Left ventricle myocardium inferior (tissue), 1 donor: ENCODE measurements at places on chromosomes 16 and 17. TPM values are rescaled to one million over a fixed set of nuclear protein-coding genes. Genes with fewer than 3 reads are reported as not detected.

DNA sequence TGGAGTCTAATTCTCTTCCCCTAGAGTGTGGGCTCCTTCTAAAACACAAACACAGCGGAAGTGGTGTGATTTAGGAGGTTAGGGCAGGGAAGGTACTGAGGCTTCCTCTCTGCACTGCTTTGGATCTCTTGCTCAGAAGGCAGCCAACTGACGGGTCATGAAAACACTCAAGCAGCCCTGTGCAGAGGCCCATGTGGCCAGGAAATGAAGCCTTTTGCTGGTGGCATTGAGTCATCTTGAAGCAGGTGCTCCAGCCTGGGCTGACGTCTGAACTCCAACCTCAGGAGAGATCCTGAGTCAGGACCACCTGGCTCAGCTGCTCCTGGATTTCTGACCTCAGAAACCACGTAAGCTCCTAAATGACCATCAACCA is 72.9 kb downstream of the MRM1 start:
- DNase-seq: no peak

DNA sequence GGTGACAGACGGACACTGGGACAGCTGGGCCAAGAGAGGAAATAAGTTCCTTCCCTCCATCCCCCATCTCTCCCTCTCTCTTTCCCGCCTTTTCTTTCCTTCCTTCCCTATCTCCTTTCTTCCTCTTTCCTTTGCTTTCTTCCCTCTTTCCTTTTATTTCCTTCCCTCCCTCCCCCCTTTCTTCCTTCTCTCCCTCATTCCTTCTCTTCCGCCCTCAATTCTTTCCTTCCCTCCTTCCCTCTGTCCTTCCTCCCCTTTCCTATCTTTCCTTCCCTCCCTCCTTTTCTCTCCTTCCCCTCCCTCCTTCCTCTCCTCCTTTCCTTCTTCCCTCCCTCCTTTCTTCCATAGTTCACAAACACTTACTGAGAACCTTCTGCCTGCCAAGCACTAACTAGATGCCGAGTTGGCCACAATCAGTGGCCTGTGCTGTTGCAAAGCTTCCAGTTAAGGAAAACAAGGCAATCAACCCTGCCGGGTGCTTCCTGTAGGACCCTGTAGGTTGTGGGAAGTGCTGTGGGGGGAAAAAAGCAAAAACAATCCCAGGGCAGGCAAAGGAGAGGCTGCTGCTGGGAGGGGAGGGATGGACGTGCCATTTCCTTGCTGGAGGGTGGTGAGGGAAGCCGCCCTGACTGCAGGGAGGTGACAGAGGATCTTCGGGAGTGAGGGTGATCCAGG is 31.7 kb downstream of the ABCC6 start:
- no peak for DNase-seq

- no peak for DNase-seq
These were observed 106.6 kb downstream of the AIPL1 start for GRCh38 chr17:6328279-6328678.

GRCh38 chr17:57207396-57207795 is 48.9 kb upstream of the MSI2 start:
- DNase-seq: no peak

GRCh38 chr16:84559311-84559932 is 55.0 kb upstream of the MEAK7 start:
- DNase-seq: no peak

DNA sequence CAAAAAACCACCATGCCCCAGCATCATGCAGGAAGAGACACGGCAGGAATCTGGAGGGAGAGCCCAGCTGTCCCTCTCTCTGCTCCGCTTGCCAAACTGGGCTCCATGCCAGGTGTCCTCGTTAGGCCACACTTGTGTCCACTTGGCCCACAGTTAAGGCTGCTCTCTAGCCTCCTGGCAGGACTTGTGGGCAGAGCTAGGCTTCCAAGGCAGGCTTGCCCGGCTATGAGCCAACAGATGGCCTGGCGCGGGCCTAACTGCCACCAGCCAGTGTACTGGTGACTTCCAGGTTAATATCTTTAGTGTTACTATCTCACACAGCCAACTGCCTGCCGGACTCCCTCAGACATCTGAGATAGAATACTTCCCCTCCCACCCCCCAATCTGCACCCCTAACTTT is 10.6 kb downstream of the ATP6V0D1 start:
- DNase-seq: peak; percentile 91

GRCh38 chr17:15319452-15320010 is 21.9 kb downstream of the TEKT3 start:
- DNase-seq: no peak

DNA sequence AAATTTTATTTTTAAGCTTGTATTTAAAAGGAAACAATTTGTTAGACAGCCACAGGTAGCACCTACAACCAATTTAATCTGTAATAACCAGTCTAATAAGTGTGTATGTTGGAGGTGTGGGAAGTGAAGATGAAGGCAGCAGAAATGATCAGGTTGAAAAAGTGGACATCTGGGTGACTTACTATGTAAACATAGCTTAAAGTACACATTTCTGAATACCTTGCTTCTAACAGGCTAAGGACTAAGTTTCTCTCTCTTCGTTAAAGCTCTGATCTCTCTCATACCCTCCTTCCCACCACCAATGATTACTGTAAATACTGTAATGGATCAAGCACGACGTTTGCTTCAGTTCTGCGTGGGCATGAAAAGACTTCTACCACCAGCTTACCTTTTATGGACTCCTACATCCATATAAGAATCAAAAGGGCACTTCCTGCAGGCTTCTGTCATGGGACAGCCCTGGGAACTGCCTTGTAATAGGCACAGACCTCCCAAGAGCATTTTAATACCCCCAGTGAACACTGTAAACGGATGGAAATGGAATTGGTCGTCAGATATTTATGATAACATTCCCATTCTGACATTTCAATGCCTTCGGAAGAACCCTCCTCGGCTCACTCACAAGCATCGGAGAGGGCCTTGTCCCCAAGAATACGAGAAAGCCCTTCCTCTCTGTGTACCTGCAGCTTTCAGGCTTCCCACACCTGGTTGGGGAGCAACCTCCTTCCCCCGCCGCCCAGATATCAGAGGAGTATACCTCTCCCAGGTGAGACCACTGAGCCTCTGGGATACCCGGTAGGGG is 700 bp downstream of the CCDC43 start:
- DNase-seq: no peak

- DNase-seq: no peak
These were observed 10.7 kb upstream of the CNGB1 start for GRCh38 chr16:57981636-57982035.

DNA sequence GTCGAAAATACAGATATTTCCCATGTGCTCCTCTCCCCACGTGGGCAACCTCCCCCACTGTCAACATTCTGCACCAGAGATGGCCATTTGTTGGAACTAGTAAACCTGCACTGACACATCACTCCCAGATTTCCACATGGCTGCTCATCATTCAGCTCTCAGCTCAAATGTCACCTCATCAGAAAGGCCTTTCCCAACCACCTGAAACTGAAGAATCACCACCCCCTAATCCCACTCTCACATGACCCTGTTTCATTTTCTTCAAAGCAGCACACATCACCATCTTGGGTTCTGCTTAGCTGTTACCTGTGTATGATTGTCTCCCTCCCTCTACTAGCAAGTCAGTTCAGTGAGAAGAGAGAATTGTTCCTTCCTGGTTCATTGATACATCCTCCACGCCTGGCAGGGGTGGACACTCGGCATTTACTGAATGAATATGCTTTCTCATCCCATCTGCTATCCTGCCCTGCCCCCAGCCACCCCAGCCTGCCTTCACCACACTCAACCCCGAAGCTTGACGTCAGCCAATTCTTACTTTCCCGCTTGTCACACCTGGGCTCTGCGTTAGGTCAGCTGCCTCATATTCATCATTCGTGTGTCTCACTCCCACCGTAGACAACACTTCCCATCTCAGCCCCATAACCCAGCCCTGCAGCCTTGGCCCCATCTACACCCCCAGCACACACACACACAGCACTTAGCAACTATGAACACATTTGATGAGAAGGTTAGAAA is 1.5 kb downstream of the C17orf114 start:
- no peak for DNase-seq

GRCh38 chr16:83733301-83733700 is 74.5 kb upstream of the HSBP1 start:
- DNase-seq: peak; percentile 20

DNA sequence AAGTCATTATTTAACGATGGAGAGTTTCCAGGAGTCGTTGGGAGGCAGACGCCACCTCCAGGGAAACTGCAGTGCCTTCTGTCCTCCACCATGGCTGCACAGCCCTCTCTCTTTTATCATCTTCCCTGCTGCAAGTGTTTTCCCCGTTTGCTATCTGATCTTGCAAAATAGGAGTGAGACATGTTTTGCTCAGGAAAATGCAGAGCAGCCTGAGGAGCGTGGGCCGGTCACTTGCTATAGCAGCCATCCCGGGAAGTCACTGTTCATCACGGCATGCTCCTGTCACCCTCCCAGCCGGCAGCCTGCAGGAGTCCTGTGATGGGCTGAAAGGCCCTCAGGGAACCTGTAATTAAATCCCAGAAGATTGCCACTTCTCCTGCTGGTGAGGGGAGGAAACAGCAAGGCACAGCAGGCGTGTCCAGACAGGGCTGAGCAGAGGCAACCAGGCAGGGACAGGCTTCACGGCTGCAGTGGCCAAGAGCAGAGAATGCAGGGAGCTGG is 143.1 kb downstream of the GSG1L start:
- no peak for DNase-seq

GRCh38 chr16:6192532-6192931 is 1094.9 kb upstream of the EEF2KMT start:
- DNase-seq: no peak

GRCh38 chr17:34511265-34511664 is 68.1 kb upstream of the TMEM132E start:
- DNase-seq: peak; percentile 18

- DNase-seq: no peak
These were observed 47.8 kb downstream of the HOXB1 start for GRCh38 chr17:48483004-48483403.

- DNase-seq: no peak
These were observed 2.1 kb downstream of the SCARF1 start for GRCh38 chr17:1643293-1643998.

GRCh38 chr17:75181608-75182318 is 996 bp downstream of the SUMO2 start:
- peak; percentile 17 for DNase-seq

GRCh38 chr17:4939546-4939795 is 375 bp downstream of the SLC25A11 start:
- peak; percentile 44 for DNase-seq

DNA sequence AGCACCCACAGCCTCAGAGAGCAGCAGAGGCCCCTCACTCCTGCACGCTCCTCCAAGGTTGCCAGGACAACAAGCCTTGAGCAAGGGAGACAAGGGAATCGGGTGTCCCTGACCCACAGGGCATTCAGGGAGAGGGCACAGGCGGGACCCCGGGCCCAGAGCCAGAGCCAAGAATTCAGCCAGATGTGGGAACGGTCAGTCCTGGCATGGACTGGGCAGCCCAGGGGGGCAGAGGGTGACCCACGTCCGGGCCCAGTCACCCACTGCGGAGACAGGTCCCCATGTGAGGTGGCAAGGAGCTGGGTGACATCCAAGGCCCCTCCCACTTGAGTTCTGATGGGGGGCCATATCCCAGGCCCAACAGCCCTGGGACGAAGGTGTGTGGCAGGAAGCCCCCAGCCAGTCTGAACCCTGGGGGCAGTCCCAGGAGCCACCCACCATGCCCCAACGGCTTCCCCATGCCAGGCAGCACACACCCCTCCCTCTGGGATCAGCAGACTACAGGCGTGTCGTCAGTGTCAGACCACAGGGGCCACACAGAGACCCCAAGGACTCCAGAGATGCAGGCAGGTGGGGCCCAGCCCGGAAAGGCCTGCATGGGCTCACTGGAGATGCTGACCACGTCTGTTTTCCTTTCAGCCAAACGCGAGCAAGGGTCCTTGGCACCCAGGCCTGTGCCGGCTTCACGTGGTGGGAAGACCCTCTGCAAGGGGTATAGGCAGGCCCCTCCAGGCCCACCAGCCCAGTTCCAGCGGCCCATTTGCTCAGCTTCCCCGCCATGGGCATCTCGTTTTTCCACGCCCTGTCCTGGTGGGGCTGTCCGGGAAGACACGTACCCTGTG is 23.0 kb downstream of the USP6 start:
- DNase-seq: no peak

DNA sequence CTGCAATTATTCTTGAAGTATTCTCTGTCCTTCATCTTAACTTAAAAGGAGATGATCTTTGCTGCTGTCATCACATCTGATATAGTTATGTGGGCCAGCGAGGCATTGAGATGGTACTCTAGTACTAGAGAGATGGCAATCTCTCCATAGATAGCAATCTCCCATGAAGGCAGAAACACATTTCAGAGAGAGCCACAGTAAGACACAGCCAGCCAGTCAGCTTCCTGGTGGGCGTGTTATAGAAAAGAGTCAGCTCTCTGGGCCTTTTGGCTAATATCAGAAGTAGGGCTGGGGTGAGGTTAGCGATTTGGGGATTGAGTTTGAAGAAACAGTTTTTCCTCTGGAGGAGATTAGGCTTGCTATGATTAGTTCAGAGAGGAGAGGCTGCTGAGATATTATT is 22.6 kb upstream of the EFCAB13 start:
- DNase-seq: no peak

DNA sequence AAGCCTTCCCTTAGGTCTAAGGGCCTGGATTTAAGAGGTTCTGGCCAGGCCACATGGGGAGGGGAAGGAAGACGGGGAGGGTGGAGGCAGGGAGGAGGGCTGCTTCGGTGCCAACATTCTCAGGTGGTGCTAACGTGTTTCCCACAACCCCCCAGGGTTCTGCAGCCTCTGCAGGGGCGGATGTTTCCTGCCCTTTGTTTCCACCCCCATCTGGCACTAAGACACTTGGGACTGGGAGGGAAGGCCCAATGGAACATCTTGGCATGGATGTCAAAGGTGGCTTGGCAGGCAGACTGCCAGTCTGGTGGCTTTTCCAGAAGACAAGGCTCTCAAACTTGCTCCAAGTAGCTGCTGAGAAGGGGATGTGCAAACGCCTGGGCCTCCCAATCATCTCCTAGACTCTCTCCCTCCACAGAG is 12.7 kb downstream of the HIC1 start:
- DNase-seq: no peak

GRCh38 chr17:9968881-9969280 is 63.8 kb upstream of the RCVRN start:
- no peak for DNase-seq

- DNase-seq: no peak
These were observed 5.7 kb upstream of the TVP23A start for GRCh38 chr16:10824111-10824893.

GRCh38 chr17:8124350-8125153 is 646 bp upstream of the HES7 start:
- no peak for DNase-seq

DNA sequence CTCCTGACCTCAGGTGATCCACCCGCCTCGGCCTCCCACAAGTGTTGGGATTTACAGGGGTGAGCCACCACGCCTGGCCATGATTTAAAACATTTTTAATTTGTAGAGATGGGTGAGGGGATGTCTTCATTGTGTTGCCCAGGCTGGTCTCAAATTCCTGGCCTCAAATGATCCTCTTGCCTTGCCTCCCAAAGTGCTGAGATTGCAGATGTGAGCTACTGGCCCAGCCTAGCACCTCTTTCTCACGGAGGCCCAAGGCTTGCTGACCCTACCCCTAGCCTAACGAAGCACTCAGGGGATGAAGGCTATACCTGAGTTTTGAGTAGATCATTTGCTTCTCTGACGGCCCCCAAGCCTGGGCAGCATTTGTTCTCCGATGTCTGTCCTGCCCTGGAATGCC is 26.6 kb downstream of the UNK start:
- DNase-seq: no peak

CA5A gene
- not detected for total RNA-seq

TP53TG3F gene
- total RNA-seq: not detected

STAC2 gene
- 0.36 TPM for total RNA-seq

TSPAN10 gene
- total RNA-seq: 0.30 TPM

HID1 gene
- total RNA-seq: 7.2 TPM

TP53TG3D gene
- 0.80 TPM for total RNA-seq

ARHGAP27 gene
- 15.1 TPM for total RNA-seq

ITGAX gene
- total RNA-seq: 1.4 TPM

CSH2 gene
- not detected for total RNA-seq
